Ovary (tissue), 10 donors: ENCODE measurements at places on chromosomes 3 and 15. TPM values are rescaled to one million over a fixed set of nuclear protein-coding genes. Genes with fewer than 3 reads are reported as not detected.
A peak's percentile ranks its signal among the peaks of the same experiment; 100 is the strongest.

GRCh38 chr15:31345606-31346366 is 19.2 kb downstream of the KLF13 start:
- no peak for DNase-seq

The GPR176 gene
- total RNA-seq = 1.9 TPM

DNA sequence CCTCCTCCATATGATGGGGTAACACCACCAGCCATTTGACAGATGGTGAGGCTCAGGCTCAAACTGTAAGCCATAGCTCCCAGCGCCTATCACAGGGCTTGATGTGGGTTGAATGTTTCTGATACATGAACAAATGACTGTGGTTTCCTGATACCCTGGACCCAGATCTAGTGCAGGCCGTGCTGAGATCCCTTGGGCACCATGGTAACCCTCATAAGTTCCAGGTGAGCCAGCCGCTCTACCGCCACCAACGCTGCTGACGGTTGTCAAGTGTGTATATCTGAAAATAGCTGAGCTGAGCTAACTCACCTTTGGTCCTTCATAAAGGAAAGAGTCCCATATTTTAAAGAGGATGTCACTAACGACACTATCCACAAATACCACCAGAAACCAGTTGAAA is 74.5 kb downstream of the TBC1D2B start:
- DNase-seq = no peak

The ATOSA gene
- 24.9 TPM for total RNA-seq

The FAM107A gene
- 2.7 TPM for total RNA-seq

DNA sequence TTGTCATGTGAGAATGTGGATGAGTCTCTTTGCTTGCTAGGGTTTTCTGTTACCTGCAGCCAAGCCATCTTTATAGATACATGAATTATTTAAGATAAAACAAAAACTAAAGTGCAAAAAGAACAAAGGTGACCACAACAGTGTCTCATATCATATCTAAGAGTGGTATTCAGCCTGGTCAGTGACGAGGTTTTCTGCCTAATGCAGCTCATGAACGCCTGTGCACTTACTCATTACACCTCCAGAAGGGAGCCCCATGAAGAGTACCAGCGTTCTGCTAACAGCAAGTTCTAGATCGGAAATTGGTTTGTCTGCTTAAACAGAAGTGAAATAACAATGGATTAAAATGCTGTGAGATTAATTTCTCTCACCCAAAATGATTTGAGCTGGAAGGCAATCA is 19.2 kb downstream of the PXYLP1 start:
- DNase-seq = no peak

DNA sequence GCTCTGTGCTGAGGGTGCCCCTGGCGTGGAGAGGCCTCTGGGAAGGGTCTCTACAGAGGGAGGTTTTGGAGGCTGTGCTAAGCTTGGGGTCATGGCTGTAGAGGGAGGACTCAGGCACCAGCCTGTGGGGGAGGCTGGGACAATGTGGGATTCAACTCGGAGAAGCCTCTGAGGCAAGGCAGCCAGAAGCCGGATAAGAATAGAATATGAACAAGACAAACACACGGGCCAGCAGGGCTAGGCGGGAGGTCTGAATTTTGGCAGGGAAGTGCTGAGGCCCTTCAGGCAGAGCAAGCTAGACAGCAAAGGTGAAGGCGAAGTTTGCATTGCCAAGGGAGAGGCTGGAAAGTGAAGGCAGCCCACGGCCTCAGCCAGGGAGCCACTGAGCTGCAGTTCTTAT is 612.1 kb upstream of the NR2F2 start:
- DNase-seq = peak; percentile 85

DNA sequence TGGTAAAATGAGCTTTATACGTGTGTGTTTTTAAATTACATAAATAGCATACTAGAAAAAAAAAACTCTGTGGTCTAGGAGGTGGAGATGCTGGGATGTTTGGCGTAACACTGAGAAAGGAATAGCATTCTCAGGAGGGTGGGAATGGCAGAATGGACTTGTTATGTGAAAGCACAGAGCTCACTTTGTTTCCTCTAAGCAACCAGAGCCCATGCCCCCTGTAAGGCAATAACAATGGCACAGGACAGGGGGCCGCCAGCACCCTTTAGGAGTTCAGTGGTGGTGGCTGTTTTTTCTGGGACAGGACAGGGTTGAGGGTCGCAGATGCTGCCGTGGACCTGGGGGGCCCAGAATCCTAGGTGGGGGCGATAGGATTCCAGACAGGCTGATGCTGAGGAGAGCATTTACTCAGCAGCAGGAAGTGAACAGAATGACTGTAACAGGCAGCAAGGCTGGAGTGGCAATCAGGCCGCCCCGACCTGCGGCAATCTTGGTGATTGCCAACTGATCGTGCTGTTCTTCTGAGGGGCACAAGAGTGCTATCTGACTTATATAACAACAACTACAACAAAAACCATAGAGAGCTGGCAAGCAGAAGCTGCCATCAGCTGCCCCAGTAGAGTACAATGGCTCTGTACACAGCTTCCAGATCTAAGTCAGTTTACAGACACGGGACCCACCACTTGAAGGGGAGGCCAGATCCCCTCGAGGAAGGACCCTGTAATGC is 160.4 kb downstream of the UACA start:
- DNase-seq = no peak

DNA sequence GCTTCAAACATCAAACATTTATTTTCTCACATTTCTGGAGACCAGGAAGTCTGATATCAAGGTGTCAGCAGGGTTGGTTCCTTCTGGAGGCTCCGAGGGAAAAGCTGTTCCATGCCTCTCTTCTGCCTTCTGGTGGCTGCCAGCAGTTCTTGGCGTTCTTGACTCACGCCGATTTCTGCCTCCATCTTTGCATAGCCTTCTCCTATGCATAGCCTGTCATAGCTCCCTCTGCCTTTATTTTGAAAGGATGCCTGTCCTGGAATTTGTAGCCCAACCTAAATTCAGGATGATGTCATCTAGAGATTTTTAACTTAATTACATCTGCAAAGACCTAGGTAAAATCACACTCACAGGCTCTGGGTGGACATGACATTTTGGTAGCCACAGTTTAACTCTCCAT is 70.4 kb downstream of the RGMA start:
- no peak for DNase-seq

GRCh38 chr3:70754314-70754713 is 441.9 kb upstream of the MDFIC2 start:
- DNase-seq = no peak

The SLC28A1 gene
- not detected for total RNA-seq

The TIMMDC1 gene
- 71.3 TPM for total RNA-seq

The SMARCC1 gene
- total RNA-seq = 67.2 TPM

The PIGZ gene
- total RNA-seq = 1.4 TPM

DNA sequence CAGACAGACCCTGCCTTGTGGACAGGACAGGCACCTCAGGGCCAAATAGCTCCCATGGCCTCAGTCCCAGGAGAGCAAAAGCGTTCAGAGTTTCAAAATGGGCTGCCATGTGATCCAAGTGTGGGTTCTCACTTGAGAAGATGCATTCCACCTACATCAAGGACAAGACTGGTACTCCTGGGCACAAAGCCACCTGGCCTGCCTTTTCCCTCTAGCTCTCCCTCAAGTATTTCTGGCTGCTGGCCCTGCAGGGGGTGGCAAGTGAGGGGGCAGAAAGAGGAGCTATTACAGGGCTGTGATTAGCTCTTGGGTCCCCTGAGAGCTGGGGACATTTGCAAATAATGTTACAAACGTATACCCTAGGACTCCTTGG is 6.5 kb upstream of the COL7A1 start:
- DNase-seq = no peak

- DNase-seq = no peak
Measured at GRCh38 chr3:63070476-63070810, 195.2 kb upstream of the CADPS start.

The LIPC gene
- 0.82 TPM for total RNA-seq

GRCh38 chr3:55658690-55659562 is 171.8 kb upstream of the WNT5A start:
- DNase-seq = no peak

The MAP1A gene
- 27.1 TPM for total RNA-seq

- DNase-seq = no peak
Measured at GRCh38 chr3:130997289-130997688, 29.3 kb downstream of the ASTE1 start.

- no peak for DNase-seq
Measured at GRCh38 chr3:72174040-72174439, 389.1 kb upstream of the PROK2 start.

DNA sequence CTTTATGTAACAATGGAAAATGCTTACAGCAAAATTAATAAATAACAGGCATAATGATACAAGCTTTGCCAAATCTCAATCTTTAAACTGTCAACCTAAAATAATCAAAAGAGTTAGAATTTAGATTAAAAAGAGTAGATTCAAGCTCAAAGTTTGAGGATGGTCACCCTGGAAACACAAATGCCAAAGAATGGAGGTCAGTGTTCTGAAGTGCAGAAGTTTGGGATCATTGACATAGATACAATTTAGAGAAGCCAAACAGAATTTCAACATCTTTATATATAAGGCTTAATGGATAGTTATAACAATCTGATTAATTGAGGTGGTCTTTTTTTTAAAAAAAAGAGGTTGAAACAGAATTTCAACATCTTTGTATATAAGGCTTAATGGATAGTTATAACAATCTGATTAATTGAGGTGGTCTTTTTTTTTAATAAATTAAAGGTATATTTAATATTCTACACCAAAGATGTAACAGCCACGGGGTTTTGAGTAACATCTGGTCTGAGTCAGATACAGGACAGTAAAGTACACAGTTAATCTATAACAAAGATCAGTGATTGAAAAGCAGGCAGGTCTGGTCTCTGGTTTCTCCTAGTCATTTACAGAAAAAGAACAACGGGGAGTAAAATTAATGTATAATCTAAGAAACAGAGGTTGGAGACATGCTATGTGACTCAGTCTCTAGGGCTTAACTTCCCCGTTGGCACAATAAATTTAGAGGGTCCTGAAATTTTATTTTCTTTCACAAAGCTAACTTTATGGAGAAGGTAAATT is 490.7 kb downstream of the GBE1 start:
- no peak for DNase-seq

DNA sequence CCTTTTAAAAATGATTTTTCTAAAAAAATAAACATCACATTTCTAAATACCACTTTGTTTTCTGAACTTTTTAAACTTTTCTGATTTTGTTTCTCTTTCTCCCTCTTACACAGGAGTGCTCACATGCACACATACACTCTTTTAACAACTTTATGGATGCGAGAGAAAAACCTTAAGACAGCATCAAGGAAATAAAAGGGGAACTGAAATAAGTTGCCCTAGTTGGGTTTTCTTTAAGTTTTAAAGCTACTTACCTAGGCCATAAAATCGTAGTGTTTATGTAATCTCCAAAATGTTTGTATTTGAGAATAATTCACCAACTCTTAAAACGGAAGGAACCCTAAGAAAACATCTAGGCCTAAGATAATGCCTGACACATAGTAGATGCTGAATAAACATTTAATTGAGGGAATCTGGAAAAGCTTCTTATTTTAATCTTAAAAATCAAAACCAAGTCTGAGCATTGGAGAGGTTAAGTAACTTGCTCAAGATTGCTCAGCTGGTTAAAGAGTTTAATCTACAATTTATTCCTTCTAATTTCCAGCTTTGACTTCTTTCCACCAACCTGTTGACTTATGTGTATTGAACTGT is 1.2 kb upstream of the BBX start:
- no peak for DNase-seq

DNA sequence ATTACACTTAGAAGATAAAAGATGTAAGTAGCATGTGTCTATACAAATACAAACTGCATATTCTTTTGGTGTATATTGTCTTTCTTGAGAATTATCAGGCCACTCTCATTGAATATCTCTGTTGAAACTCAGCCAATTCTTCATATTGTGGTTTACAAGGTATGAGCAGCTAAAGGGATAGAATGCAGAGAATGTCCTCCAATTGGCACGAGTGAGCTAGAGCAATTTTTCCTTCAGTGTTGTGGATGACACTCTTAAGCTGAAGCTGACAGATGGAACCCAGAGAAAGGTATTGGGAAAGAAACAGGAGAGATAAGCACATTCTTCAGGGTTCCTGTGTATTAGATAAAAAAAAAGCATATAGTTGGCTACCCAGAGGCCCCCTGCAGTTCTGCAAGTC is 453.1 kb downstream of the EPHA3 start:
- no peak for DNase-seq

DNA sequence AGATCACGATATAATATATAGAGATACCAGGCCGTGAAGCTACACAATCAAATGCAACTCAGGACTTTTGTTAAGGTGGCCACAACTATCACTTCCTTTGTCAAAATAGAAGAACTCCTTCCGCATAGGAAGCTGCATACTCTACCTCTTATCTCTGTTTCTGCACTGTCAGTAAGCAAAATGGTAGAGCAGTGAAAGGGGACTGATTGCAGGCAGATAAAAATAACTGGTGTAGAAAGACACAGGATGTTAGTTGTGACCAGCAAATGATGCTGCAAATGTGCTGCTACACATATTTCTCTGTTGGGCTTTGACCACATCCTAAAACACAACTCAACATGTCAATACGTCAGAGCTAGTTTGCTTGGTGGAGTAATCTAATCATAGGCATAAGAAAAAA is 16.3 kb upstream of the TRAT1 start:
- no peak for DNase-seq

DNA sequence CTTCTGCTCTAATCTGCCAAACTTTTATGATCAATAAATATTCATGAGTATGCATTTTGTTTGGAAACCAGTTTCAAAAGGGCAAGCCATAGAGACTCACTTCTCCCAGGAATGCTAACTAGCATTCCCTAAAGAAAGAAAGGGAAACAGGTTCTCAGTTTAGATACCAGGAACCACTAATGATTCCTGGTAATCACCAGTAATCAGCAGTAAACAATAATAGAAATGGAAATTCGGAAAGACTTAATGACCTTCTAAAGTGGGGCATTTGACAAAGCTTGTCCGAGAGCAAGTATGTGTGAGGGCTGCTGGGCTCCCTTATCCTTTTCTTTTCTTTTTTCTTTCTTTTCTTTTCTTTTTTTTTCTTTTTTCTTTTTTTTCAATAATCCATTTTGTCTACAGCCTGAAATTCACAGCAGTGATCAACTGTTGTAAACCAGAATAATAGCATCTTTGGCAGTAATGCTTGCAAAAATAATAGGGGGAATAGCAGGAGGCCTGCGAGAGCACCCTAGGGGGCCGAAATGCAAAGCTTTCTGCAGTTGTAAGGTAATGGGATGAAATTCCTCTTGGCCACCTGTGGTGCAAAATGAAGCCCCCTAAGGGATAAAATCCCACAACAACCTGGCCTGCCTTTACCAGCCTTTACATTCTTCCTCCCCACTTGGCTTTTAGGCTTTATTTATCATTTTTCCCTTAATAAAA is 253.2 kb downstream of the ZPLD1 start:
- no peak for DNase-seq

- DNase-seq = no peak
Measured at GRCh38 chr15:92848852-92849598, 51.1 kb upstream of the CHD2 start.

DNA sequence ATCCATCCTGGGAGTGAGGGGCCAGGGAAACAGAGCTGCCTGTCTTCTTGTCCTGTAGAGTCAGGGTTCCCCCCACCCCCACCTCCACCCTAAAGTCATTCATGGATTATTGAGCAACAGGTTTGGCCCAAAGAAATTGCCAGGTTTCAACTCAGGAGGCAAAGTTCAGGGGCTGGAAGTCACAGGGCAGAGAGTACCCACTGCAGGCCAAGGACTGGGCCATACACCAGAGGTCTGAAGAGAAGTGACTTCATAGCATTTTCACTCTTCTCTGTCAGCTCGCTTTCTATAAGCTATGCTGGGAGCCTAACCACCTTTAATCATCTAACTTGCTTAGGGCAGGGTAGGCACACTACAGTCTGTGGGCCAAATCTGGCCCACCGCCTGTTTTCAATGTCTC is 50.1 kb downstream of the STARD5 start:
- no peak for DNase-seq

- DNase-seq = no peak
Measured at GRCh38 chr3:62559831-62560445, 186.6 kb upstream of the FEZF2 start.
